ENCODE measurements at places on chromosomes 13 and 19. TPM values are rescaled to one million over a fixed set of nuclear protein-coding genes. Genes with fewer than 3 reads are reported as not detected.

BLOC1S3 gene
- total RNA-seq = 14.7 TPM

NOVA2 gene
- not detected for total RNA-seq

ZNF382 gene
- total RNA-seq = 4.2 TPM

NKG7 gene
- 7.2 TPM for total RNA-seq

LILRB1 gene
- total RNA-seq = 0.22 TPM
